ENCODE measurements at places on chromosomes 16 and 17. TPM values are rescaled to one million over a fixed set of nuclear protein-coding genes. Genes with fewer than 3 reads are reported as not detected.

Gene CCDC144A
- 2.9 TPM for total RNA-seq

Gene HOXB6
- total RNA-seq: 0.33 TPM

Gene SLC13A5
- total RNA-seq: not detected

Gene SEZ6L2
- total RNA-seq: 0.26 TPM

Gene CACNG1
- not detected for total RNA-seq

DNA sequence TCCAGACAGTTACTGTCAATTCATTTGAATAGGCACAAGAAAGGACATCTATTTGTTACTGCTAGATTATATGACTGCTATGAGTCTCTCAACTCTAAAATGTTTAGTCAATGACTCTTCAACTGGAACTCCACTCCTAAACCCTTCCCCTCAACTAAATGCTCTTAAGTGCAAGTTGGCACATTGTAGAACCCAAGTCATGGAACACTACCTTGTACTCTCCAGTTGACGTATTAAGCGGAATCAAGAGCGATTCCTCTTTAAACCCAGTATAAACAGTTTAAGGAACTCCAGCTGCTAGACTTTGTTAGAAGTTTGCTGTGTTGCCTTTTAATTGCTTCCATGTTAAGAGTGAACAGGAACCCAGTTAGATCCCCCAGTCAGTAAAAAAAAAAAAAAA lies 44.6 kb downstream of the STH start:
- no peak overlapping the region for H3K4me3 ChIP-seq
- H3K36me3 ChIP-seq: peaks cover 49% of the 10 kb centered on the region
- no peak overlapping the region for H3K27ac ChIP-seq
- peaks cover 15% of the 10 kb centered on the region for H3K4me1 ChIP-seq
- no peak for DNase-seq

- peaks cover 41% of the 10 kb centered on the region for H3K4me1 ChIP-seq
- peak overlapping the region; percentile 94 for H3K27ac ChIP-seq
- H3K27me3 ChIP-seq: no peaks in the 10 kb centered on the region
- peaks cover 14% of the 10 kb centered on the region for H3K36me3 ChIP-seq
- H3K4me3 ChIP-seq: peak overlapping the region; percentile 79
Observed at GRCh38 chr16:57592591-57593003, 35.8 kb upstream of the ADGRG1 start.

DNA sequence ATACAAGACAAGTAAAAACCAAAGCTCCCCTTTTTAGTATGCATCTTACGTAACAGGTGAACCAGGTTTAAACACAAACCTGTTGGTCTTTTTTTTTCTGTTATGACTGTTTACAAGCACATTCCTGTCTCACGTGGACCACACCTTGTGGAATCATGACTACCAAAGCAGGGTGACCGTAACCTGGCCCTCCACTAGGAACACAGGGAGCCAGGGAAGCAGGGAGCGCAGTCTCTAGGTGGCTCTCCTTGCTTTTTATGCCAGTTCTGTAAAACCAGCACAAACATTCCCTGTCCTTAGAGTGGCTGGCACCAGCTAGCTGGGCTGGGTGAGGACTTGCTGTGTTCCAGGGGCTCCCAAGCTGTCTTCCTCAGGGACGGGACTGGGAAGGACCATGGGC lies 44.1 kb downstream of the DDX19A start:
- H3K4me1 ChIP-seq: peaks cover 4% of the 10 kb centered on the region
- H3K27ac ChIP-seq: no peak overlapping the region
- peaks cover 11% of the 10 kb centered on the region for H3K36me3 ChIP-seq
- no peak overlapping the region for H3K4me3 ChIP-seq

DNA sequence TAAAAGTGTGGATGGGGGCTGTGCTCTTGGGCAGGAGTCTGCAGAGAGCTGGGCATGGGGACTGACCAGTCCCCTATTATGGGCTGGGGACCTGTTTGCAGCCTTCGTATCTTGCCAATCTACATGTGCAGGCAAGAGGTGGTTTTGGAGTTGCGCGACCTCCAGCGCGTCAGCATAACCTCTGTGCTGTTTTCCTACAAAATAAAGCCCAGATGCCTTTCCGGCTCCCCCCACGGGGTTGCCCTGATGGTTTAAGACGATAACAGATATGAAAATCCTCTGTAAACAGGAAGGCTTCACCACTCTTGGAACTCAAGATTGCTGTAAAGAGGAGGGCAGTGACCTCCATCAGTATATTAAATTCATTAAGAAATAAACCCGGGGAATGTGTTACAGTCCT lies 16.5 kb upstream of the SPPL2C start:
- H3K4me3 ChIP-seq: no peak overlapping the region
- no peaks in the 10 kb centered on the region for H3K36me3 ChIP-seq

GRCh38 chr16:81765111-81765919 lies 13.8 kb upstream of the PLCG2 start:
- peaks cover 6% of the 10 kb centered on the region for H3K27me3 ChIP-seq
- H3K4me3 ChIP-seq: no peak overlapping the region
- no peaks in the 10 kb centered on the region for H3K36me3 ChIP-seq
- peaks cover 2% of the 10 kb centered on the region for H3K4me1 ChIP-seq

DNA sequence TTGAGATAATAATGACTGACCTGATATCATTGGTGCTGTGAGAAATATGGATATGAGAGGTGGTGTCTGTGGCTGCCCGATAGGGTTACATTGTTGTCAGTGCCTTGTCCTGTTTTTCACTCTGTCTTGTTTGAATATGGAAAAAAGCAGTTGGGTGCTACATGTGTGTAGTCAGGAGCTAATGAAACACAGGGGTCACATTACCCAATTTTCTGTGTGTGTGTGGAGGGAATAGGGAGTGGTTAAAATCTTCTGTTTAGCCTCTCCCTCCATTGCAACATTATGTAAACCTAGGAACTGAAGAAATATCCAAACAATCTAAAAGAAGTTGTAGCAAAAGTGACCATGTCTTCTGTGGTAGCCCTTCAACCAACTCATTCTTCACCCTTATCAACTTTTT lies 527.7 kb upstream of the SOX9 start:
- no peaks in the 10 kb centered on the region for H3K4me1 ChIP-seq
- H3K27me3 ChIP-seq: no peaks in the 10 kb centered on the region
- H3K36me3 ChIP-seq: no peaks in the 10 kb centered on the region
- no peak for DNase-seq

DNA sequence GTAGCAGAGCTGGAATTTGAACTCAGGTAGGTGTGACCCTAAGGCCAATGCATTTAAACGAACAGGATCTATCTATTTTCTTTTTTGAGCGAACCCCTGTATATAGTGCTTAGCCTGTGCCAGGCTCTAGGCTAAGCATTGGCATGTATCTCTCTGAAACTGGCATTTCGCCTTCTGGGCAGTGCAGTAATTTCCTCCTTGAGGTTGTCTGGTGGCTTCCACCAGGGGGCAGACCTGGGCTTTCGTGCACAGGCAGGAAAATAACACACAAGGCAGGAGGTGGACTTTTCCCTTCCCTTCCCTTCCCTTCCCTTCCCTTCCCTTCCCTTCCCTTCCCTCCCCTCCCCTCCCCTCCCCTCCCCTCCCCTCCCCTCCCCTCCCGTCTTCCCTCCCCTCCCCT lies 34.4 kb upstream of the PRKCB start:
- H3K27me3 ChIP-seq: peaks cover 11% of the 10 kb centered on the region
- H3K4me3 ChIP-seq: no peak overlapping the region
- H3K36me3 ChIP-seq: no peaks in the 10 kb centered on the region
- peak; percentile 92 for DNase-seq
- H3K4me1 ChIP-seq: peaks cover 12% of the 10 kb centered on the region

DNA sequence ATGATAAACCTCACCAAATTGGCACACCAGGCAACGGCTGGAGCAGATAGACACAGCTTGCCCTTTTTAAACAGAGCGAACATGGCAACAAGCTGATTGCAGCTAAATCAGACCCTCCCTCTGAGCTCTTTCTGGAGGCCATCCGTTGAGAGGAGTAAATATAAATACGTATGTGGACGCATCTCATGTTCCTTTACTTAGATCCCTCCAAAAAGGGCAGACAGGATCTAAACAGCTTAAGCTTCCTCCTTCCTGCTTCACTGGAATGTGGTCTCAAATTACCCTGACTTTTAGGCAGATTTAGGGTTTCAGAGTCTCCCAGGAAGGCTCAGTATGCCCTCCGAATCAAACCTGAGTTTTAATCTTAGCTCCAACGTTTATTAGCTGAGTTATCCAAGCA lies 204.7 kb upstream of the GOT2 start:
- no peaks in the 10 kb centered on the region for H3K27me3 ChIP-seq
- H3K4me1 ChIP-seq: no peaks in the 10 kb centered on the region
- no peak overlapping the region for H3K27ac ChIP-seq
- DNase-seq: no peak
- no peaks in the 10 kb centered on the region for H3K36me3 ChIP-seq
- H3K4me3 ChIP-seq: no peak overlapping the region

GRCh38 chr17:61414936-61415251 lies 15.3 kb downstream of the TBX2 start:
- DNase-seq: no peak
- no peak overlapping the region for H3K4me3 ChIP-seq
- H3K4me1 ChIP-seq: peaks cover 7% of the 10 kb centered on the region
- peaks cover 49% of the 10 kb centered on the region for H3K27me3 ChIP-seq

DNA sequence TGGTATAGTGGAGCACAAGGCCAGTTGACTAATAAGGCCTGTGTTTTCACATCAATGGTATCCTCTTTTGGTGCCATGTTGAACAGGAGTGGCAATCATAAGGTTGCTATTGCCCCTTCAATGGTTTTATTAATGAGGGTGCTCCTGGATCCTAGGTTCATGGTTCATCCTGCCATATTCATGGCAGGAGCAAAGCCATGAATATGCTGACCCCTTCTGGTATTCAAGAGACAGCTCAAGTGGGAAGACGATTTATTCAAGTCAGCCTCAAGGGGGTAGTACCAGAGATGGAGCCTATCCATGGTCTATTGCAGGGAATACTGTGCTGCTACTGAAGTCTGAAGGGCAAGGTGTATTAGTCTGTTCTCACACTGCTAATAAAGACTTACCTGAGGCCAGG lies 2.6 kb downstream of the ABCA9 start:
- H3K27ac ChIP-seq: no peak overlapping the region
- H3K4me3 ChIP-seq: no peak overlapping the region
- H3K27me3 ChIP-seq: peaks cover 8% of the 10 kb centered on the region
- H3K36me3 ChIP-seq: no peaks in the 10 kb centered on the region
- H3K4me1 ChIP-seq: no peaks in the 10 kb centered on the region
